Bone marrow (tissue), 2 donors: ENCODE measurements at places on chromosomes 4 and X.

- no peak for DNase-seq
These were observed 431.2 kb downstream of the DMD start for GRCh38 chrX:32780109-32780508.

- no peak for DNase-seq
These were observed 16.5 kb downstream of the UNC5C start for GRCh38 chr4:95532305-95532704.

DNA sequence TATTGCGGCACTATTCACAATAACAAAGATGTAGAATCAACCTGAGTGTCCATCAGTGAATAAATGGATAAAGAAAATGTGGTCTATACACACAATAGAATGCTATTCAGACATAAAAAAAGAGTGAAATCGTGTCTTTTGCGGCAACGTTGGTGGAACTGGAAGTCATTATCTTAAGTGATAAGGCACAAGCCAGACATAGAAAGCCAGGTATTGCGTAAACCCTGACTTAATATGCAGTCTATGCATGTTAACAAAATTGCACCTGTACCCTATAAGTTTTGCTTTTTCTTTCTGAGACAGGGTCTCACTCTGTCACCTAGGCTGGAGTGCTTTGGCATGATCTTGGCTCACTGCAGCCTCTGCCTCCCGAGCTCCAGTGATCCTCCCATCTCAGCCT is 28.6 kb downstream of the KIAA0232 start:
- DNase-seq, result no peak

DNA sequence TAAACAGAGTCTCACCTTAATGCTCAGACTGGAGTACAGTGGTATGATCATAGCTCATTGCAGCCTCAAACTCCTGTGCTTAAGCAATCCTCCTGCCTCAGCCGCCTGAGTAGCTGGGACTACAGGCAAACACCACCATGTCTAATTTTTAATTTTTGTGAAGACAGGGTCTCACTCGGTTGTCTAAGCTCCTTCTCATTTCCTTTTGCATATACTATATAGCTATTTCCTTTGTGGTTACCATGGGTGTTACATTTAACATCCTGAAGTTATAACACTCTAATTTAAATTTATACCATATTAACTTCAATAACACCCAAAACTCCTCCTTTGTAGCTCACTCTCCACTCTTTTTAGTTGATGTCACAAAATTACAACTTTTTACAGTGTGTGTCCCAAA is 114.3 kb downstream of the DCK start:
- DNase-seq, result no peak

DNA sequence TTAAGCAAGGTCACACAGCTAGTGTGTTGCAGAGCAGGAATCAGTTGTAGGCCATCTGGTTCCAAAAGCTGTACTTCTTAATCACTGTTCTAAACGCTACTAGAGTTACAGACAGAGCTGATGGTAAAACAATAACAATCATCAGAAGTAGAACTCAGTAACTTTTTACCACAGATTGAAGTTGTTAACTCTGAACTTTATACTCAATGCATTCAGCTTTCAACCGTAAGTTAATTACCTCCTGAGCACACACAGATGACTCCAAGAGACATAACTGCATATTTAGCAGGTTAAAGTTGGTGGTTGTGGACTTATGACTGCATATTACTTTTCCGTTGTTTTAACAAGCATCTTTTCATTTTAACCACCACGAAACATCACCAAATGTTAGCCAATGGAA is 127.3 kb downstream of the PRSS12 start:
- DNase-seq, result no peak

DNA sequence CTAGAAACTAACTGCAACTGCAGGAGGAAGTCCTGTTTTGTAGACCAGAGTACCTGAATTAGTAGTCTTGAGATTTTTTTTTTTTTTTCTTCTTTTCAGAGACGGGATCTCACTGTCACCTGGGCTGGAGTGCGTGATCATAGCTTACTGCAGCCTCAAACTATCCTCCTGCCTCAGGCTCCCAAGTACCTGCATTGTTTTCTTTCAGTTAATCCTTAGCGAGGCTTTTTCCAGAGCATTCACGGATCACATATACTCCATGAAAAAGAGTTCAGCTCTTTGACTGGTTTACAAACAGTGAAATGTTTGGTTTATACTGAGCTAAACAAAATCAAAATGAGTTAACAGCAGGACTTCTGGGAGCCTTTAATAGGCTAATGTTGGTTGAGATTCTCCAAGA is 45.8 kb downstream of the KLHL15 start:
- DNase-seq, result no peak

DNA sequence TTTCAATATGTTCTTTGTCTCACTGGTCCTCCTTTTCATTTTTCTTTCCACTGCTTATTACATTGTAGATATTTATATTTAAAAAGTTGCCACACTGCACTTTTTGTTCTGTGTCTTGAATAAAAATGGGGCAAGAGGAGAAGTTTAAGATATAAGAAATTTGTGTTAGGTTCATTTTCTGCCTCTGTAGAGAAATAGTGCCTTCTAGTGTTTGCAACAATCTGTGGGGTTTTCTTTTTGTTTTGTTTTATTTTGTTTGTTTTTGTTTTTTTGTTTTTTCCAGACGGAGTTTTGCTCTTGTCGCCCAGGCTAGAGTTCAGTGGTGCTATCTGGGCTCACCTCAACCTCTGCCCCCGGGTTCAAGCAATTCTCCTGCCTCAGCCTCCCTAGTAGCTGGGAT is 20.1 kb upstream of the SMIM14 start:
- no peak for DNase-seq

- DNase-seq, result no peak
These were observed 19.3 kb downstream of the GPR143 start for GRCh38 chrX:9746148-9746888.

DNA sequence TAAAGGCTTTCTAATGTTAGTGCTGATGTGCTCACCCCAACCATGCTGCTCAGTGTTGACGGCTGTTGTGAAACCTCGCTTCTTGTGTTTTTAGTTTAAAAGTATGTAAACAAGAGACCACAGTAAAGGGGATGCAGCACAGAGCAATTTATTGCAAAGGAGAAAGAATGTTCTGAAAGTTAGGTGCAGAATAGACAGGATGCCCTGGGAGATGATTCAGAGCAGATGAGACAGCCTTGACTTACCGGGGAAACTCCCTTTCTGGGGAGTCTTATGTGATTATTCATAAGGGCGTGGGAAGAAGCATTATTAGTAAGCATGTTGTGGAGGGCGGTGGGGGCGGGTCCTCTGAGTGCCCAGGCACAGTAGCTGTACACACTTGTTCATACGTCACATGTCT is 47.7 kb downstream of the EVC start:
- no peak for DNase-seq

GRCh38 chr4:120673696-120674095 is 248.8 kb downstream of the PRDM5 start:
- no peak for DNase-seq

- DNase-seq, result no peak
These were observed 597.2 kb upstream of the GRIA3 start for GRCh38 chrX:122586831-122587230.
